Cardiac ventricle fibroblast (primary cell): ENCODE measurements at places on chromosomes 12 and 14. TPM values are rescaled to one million over a fixed set of nuclear protein-coding genes. Genes with fewer than 3 reads are reported as not detected.

The ACADS gene
- 18.6 and 24.5 TPM in 2 replicates for total RNA-seq

The MIPOL1 gene
- total RNA-seq = 3.7 and 5.0 TPM in 2 replicates

The KRT5 gene
- total RNA-seq = 0.78 and 1.4 TPM in 2 replicates

The SERPINA10 gene
- total RNA-seq = not detected in 2 replicates

The JAG2 gene
- total RNA-seq = 0.81 and 1.9 TPM in 2 replicates

The TOMM20L gene
- total RNA-seq = not detected in 2 replicates
